ENCODE measurements at places on chromosomes 2 and 18.

DNA sequence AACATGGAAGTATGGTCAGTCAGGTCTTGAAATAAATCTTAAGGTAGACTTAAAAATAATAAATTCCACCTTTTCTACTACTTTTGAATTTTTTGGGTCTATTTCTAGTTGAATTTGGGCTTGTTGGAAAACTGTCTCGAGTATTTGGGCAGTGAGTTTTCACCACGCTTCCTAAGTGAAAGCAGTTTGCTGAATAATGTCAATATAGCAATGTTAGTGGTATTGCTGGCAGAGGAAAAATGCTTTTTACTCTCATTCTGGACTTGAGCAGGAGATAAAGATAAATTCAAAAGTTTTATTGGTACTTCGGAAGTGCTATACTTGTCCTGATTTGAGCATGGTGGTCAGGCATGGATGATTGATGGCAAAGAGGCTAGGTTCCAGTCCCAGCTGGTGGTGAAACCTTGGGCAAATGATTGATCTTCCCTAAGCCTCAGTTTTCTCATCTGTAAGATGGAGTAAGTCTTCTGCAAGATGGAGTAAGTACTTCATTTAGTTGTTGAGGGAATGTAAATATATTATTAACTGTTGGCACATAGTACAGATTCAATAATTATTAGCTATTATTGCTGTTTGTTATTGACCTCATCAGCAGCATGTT is 503.5 kb upstream of the ZEB2 start:
- DNase-seq, result no peak

DNA sequence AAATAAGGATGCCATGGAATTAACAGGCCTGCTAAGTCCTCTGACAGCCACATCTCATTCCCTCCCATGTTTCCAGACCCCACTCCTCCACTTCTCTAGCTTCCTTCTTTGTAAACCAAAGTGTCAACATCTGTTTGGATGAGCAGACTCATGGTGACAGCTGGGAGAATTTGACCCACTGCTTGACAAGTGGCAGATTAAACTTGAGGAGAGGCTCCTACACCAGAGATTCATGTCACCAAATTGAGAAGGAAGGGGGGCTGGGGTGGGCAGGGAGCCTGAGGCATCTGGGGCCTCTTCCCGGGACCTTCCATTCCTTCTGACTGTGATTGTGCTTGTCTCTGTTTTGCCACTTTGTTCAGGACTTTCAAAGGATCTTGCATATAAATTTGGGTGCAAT is 41.0 kb upstream of the IGFBP5 start:
- no peak for DNase-seq

DNA sequence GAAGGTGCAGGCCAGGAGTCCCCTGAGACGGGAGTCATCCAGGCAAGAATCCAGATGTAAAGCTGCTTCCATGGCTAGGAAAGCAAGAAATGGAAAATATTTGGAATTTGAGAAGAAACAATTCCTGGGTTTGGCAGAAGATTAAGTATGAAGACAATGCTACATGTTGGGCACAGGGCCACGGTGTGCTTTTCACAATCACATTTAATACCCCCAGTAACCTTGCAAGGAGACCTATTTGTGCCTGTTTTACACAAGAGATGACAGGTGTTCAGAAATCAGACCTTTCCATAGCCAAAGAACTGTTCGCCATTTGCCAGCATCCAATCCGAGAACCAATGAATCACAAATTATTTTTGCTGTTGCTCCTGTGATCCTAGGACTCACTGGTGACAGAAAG is 50.5 kb downstream of the KCTD1 start:
- DNase-seq, result no peak

DNA sequence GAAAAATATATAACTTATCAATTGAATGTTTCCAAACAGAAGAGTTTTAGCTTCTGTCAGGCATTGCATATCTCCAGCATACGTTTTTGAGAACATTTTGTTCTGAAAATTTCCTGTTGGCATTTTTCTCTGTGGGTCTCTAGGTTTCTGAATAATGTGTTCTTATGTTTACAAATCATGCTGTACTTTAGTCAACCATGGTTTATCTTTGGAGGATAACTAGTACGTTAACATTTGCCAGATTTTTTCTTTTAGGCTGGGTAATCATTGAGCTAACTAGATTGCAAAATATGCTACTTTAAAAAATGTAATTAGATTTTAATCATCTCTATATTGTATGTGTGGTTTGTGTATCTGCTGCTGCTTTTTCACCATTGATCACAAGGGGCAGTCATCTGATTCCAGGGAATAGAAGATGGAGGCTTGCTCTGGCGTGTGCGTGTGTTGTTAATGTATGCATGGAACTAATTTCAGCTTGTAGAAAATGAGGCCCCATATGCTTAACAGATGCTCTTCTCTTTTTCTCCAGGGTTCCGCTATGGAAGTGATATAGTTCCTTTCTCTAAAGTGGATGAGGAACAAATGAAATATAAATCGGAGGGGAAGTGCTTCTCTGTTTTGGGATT is 21.3 kb downstream of the XRCC5 start:
- DNase-seq, result no peak

- no peak for DNase-seq
Measured at GRCh38 chr2:58476556-58476955, 235.4 kb upstream of the FANCL start.

- DNase-seq, result no peak
Measured at GRCh38 chr2:206064077-206064476, 21.9 kb downstream of the INO80D start.

DNA sequence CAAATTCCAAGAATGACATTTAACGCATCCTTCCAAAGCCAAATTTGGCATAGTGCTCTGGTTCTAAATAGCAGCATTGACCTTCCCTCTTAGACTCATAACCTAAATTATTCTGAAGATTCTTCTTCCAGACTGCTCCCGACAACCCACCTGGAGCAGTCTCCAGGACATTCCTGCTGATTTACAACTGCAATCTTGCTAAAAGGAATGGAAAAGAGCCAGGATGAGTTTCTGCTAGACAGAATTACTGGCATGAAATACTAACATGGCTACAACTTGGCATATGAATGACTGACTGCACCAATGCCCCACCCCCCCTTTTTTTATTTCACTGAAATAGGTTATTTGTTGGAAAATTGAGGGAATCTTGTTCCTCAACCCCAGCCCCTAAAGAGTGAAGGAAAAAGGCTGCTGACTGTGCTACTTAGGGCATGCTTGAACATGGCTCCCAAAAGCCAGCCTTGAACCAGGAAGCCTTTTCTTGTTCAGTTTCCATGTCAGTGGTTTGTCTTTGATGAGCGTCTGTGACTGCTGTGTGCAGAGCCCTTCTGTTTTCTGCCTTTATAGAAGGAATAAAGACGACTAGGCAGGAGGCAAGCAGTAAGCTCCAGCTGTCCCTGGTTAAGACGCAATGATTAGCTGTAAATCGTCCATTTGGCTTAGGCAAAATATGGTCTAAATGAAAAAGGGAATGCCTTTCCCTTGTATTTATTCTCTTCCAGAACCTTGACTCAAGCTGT is 47.4 kb upstream of the ITGB6 start:
- no peak for DNase-seq

DNA sequence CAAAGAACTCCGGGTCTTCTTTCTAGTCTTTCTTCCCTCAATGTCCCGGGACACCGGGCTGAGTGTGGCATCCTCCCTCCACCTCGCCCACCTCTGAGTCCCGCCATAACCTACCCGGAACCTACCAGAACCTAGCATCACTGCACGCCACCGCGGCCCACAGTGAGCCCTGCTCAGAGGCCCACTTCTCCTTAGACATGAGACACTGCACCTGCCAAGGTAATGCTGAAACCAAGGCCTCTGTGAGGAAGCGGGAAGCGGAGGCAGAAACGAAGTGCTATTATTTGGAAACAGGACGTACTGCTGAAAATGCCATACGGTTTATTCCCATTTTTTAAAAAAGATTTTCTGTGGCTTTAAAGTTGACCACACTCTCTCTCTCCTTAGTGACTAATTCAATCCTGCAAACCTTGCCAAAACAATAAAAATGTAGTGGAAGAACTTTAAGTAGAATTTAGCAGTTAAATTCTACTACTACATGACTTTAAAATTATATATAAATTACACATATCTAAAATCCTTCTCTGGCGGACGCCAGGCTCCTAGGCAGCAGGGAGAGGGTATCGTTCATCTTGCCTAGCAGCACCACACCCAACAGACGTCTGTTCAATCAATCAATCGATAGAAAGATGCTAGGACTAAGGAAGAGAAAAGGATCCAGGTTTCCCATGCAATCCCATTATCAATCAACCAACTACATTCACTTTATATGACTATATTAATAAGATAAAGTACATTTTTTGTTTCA is 82.0 kb downstream of the ZNF516 start:
- no peak for DNase-seq

DNA sequence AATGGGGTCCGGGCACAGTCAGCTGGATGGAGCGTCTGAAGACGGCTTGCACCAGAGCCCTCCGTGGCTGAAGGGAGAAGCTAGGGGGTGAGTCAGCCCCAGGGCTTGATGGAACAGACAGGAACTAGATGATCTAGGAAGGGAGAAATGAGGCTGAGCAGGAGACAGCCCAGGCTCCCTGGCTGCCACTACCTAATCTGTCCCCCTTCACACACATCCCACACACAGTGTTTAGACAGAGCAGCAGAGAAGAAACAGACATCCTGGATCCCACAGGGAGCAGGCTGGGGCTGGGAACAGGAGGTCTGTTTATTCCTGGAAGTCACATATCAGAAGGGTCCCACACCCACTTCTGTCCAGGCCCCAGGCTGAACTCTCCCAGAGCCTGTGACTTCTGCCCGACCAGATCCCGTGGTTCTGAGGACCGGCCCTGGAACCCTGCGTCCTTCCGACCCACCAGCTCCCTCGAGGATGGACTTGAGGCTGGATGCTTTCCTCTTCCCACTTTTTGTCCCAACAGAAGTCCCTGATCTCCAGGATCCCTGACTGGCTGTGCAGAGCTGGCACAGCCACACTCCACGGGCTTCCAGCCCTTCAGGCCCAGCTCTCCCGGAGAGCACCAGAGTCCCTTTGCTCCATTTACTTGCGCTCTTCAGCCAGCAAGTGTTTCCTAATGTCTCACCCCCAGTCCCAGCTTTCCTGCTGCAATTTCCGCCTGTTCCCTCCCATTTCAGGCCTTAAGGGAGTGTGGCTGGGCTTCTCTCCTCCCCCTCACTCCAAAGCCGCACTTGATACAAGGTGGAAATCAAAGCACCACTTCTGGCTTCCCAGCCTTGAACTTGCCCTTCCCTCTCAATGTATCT is 1.5 kb upstream of the GPBAR1 start:
- DNase-seq, result no peak

- no peak for DNase-seq
Measured at GRCh38 chr2:13260402-13260801, 543.7 kb downstream of the TRIB2 start.

- no peak for DNase-seq
Measured at GRCh38 chr18:56273541-56274219, 364.7 kb downstream of the TXNL1 start.

- no peak for DNase-seq
Measured at GRCh38 chr18:4758980-4759379, 303.9 kb upstream of the DLGAP1 start.

- DNase-seq, result no peak
Measured at GRCh38 chr2:182914852-182915251, 48.4 kb upstream of the FRZB start.

GRCh38 chr2:194962254-194962653 is 694.8 kb upstream of the SLC39A10 start:
- no peak for DNase-seq

DNA sequence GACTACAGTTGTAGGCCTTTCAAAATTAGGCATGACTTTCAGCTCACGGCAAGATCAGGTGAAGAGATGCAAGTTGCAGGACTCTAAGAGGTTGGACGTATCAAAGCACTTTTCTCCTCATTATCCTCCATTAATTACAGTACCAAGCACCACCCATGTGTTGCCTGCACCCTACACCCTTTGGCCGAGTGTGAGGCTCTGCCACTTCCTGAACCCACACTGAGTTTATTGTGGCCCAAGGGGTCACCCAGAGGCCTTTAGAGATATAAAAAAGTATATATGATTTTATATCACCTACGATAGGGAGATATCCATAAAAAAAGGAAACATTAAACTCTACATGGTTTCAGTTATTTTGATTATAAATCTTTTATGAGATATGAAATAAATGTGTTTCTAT is 2.8 kb downstream of the UGT1A8 start:
- DNase-seq, result no peak

DNA sequence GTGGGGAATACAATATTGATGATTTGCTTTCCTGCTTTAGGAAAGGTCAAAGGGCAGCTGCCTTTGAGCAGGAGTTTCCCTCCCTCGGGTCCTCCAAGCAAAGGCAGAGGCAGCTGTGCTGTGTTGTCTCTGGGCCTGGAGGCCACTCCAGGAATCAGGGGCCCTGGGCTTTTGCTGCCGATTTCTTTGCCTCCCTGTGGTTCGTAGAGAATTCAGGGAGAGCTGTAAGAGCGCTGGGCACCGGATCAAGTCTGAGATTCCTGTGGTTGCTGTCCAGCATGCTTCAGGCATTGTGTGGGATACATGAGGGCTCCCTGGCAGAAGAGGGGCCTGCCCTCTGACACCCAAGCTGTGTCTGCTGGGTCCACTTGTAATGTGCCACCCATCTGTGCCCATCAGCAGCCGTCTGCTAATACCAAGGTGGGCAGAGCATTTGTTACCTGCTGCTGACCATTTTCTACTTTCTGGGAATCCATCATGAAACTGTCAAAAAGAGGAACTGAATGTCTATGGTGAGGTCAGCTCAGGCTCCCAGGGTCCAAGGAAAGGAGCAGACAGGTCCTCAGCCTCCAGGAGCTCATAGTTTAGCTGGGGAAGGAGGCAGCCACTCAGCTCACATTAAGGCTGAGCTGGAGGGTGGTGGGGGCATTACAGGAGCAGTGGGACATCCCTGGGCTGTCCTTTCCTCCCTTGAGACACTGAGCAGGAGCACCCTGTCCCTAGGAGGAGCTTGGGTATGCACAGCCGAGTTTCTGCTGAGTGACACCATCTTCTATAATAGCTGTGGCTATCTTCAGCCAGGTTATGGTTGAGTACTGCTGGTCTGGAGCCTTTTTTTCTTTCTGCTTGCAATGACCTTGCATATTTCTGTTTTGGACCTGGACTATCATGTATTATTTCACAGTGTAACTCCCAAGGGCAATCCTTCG is 68.5 kb downstream of the CTIF start:
- no peak for DNase-seq

DNA sequence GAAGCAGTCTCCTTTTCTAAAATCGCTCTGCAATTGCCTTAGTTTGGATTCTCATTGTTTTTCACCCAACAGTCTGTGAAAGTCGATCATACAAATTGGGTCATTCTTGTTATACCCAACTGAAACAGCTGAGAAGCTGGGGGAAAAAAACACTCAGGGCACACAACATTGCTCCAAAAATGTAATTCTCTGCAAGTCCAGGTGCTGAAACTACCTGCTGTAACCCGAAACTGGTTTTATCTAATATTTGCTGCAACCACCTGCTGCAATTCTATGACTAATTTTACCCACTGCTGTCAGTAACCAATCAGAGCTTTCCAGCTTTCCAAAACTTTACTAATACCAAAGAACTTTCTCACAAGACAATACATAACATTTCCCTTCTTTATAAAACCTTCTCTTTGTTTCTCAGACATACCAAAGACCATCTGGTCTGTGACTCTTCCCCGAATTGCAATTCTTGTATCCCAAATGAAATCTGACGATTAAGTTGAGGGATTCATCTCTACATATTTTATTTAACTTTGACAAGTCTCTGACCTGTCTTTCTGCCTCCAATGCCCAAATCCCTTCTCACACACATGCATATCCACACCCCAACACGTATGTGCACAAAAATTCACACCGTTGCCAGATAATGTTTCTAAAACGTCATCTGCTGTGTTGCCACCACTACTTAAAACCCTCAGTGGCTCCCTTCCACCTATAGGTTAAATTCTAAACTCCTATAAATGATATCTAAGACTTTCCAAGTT is 198.3 kb downstream of the PIEZO2 start:
- no peak for DNase-seq

GRCh38 chr2:152497481-152498052 is 162.6 kb downstream of the FMNL2 start:
- no peak for DNase-seq
